ENCODE measurements at places on chromosomes 4 and X. TPM values are rescaled to one million over a fixed set of nuclear protein-coding genes. Genes with fewer than 3 reads are reported as not detected.

- no peak for DNase-seq
These were observed 448.5 kb downstream of the TRAM1L1 start for GRCh38 chr4:116636917-116637316.

FAM9B gene
- total RNA-seq = not detected

- DNase-seq = no peak
These were observed 1.7 kb upstream of the BMP2K start for GRCh38 chr4:78774417-78774816.

DNA sequence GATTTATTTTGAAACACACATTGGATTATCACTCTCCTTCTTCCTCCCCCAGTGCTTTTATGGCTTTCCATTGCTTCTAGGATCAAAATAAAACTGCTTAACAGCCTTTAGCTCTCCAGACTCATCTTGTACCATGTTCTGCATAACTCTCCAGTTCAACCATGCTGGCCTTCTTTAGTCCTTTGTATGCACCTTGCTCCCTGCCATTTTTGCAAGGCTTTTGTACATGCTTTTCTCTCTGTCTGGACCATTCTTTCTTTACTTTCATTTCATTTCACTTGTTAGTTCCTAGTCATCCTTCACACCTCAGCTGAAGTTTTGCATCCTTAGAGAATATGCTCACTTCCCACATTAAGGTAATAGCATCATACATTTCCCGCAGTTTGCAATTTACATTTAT lies 6.9 kb downstream of the ARFIP1 start:
- no peak for DNase-seq

Data from glomerular endothelial cell (primary cell).